ENCODE measurements at places on chromosomes 12 and 14.

DNA sequence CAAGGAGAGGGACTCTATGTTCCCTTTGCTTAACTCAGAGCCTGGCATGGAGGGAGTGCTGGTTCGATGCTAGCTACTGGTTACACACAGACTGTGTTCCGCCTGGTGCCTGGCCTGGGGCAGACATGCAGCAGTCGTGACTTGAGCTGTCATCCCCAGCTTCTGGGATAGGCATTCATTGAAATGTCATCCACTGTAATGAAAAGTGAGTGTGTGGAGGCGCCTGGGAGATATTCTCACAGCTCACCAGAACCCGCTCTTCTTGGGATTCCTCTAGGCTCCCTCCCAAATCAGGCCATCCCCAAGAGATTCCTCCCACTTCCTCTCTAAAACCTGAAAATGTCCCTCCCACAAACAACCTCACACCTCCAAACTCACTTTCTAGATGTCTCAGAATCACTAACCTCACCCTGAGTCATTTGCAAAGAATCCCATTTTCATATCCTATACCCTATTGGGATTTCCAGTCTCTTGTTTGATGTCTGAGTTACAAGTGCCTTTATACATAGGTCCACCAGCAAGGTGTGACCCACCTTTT lies 82.8 kb downstream of the CRACR2A start:
- no peak for DNase-seq

DNA sequence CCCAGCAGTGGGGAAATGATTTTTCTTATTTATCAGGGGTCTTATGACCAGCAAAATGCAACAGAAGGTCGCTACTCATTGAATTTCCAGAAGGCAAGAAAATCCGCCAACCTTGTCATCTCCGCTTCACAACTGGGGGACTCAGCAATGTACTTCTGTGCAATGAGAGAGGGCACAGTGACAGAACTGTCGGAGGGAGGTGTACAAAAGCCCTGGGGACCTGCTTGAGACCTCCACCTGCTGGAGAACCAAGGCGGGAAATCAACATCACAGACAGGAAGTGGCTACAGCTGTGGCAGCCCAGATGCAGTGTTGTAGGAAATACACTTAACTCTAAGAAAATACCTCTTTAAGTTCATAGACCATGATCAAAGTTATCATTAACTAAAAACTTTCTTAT lies 250.9 kb upstream of the OR4E1 start:
- peak; percentile 81 for DNase-seq

GRCh38 chr14:57479197-57479596 lies 14.5 kb downstream of the CCDC198 start:
- DNase-seq, result no peak

DNA sequence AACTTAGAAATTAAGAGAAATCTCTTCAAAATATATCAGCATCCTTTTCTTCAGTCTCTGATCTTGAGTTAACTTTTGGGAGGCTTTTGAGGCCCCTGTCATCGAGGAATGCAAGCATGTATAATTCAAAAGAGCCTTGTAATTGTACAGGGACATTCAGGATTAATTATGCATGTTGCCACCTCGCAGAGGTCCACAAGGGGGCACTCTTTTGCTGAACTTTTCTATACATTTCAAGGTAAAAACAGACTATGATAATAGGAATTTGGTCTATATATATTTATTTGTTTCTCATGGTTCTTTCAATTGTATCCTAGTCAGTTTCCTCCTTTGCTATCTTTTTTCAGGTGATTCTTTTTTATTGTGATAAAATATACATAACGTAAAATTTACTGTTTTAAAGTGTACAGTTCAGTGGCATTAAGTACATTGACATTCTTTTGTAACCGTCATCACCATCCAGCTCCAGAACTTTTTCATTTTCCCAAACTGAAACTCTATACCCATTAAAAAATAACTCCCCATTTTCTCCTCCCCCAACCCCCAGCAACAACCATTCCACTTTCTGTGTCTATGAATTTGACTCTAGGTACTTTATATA lies 47.0 kb upstream of the SLC2A13 start:
- peak; percentile 53 for DNase-seq

GRCh38 chr12:1360441-1361210 lies 233.8 kb downstream of the FBXL14 start:
- DNase-seq, result no peak

GRCh38 chr14:104870368-104871144 lies 5.5 kb downstream of the CEP170B start:
- no peak for DNase-seq

DNA sequence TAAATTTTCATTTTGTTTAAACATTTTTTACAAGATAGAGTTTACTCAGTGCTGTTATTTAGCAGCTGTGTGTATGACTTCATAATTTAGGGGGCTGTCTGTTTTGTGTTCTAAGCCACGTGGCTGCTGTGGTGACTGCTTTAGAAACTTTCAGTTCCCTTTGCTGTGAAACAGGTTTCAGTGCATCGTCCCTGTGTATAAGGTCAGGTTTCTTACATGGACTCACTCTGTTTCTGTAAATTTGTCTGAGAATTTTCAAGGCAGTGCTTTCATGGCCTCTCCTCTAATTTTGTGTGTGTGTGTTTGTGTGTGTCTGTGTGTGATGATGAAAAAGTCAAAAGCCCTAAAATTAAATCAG lies 32.4 kb downstream of the BICD1 start:
- DNase-seq, result peak; percentile 68

GRCh38 chr14:73977896-73978295 lies 27.8 kb downstream of the COQ6 start:
- DNase-seq, result no peak

- DNase-seq, result no peak
Observed at GRCh38 chr12:112894128-112894527, 12.6 kb upstream of the OAS1 start.

DNA sequence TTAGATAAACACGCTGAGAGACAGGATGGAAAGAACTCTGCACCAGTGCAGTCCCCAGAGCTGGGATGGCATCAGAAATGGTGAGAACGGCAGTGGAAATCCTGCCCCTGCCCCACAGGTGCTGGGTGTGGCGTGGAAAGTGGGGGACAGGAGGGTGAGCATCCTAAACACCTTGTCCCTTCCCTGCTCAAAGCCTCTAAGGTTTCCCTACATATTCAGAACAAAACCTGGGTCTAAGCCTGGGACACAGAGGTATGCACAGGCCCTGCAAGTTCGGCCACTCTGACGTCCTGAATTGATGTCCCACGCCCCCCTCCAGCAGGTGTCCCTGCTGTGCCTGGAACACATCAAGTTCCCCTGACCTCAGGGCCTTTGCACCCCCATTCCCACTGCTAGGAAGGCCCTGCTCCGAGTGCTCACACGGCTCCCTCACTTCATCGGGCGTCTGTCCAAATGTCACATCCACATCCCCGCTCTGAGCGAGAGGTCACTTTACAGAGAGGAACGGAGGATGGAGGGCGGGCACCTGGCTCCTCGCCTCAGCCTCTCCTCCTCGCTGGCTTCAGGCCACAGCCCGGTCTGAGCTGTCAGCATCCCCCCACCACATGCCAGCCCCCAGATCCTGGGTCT lies 38.5 kb upstream of the SFSWAP start:
- no peak for DNase-seq

Data from CD4-positive, alpha-beta T cell treated with Interleukin-4 for 1 hour (primary cell).